ENCODE measurements at places on chromosomes 11 and 22.

DNA sequence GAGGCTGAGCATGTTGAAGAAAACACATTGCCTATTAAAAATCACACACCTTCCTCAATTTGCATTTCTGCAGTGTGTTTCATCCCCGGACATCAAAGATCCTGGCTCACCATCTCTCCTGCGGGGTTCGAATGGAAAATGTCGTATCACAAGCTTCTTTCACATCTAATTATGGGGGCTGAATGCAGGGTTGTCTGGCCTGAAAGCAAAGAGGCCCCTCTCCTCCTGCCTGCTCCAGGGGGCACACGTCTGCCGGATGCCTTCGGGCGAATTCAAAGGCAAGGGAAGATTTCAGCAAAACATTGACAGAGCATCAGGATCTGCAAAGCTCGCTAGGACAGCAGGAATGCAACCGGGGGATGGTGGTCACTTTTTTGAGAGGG, 1447.7 kb downstream of the TBC1D22A start:
- no peak for DNase-seq

DNA sequence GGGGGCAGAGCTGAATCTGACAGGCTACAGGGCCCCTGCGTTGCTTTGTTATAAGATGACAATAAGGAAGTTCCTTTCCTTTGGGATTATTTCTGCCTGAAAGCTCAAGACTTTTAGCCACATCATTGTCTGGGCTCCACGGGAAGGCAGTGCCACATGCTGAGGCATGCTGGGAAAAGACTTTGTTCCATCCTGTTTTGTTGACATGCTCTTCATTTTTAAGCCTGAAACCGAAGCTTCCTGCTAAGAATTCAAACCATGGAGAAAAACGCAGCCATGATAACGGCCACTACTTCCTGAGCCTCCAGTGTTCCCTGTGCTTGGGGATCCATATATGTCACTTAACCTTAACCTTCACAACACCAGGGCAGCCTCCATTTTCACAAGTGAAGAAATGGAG, 5.5 kb upstream of the TCF20 start:
- no peak for DNase-seq

DNA sequence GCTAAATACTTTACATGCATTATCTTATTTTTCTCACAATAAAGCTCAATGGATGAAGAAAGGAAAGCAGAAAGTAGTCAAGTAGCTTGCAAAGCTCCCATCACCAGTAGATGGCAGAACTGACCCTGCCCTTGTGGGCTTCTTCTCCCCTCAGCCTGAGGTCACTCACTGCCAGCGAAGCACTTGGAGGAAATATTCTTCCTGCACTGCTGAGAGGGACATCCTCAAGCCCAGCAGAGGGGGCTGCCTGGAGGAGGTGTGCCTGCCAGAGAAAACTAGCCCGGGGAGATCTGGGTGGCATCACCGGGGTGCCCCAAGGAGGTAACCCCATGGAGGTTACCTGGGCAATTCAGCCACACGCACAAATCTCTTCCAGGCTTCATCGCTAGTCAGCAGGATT, 6.6 kb downstream of the APOL4 start:
- DNase-seq: peak; percentile 33

DNA sequence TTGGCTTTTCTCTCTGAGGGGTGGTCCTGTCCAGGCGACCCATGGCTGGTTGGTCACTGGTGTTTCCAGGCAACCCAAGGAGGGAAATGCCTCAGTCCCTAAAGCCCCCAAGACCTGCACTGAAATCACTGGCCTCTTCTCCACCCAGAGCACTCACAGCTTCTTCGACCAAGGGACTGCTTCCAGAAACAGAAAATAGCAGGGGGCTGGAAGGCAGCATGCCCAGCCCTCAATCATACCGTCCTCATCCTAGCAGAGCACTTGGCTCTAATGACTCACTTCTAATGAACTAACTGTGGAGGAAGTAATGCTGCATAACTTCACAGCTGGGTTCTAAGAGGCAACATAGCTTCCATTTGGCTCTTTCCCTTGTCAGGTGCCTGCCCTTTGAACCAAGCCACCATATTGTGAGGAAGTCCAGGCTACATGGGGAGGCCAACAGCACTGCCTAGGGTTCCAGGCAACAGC, 27.6 kb downstream of the DKK3 start:
- no peak for DNase-seq
